ENCODE measurements at places on chromosomes 7 and 10.

DNA sequence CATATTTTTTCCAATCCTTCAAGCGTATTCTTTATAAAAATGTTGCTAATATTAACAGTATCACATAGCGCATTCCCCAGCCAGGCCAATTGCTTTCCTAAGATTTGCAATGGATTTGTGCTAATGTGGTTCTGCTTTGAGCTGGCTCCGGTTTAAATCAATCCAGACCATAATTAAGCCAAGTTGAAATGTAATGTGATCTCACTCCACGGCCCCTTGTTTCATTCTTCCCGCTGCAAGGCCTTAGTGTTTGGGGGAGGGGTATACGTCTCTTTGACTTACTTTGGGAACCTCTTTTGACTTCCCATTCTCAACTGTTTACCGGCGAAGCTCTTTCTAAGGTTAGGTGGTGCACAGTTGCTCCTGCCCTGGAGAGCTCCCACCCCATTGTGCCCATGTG, 86.4 kb downstream of the PRPF18 start:
- no peak for DNase-seq

DNA sequence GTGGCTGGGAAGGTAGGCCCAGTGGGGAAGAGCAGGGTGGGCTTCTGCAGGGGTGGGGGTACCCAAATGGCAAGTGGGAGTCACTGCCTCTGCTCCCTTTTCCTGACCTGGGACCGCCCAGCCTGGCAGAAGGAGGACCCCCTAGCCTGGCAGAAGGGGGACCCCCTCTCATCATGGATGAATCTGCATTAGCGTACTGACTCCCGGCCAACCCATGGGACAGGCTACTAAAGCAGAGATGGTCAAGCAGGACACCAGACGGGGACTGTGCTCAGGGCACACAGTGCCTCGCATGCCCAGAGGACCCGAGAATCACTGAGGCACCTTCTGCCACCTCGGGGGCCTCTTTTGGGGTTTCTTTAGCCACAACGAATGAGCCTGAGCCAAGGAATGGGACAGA, 577.5 kb downstream of the GLRX3 start:
- DNase-seq = no peak

DNA sequence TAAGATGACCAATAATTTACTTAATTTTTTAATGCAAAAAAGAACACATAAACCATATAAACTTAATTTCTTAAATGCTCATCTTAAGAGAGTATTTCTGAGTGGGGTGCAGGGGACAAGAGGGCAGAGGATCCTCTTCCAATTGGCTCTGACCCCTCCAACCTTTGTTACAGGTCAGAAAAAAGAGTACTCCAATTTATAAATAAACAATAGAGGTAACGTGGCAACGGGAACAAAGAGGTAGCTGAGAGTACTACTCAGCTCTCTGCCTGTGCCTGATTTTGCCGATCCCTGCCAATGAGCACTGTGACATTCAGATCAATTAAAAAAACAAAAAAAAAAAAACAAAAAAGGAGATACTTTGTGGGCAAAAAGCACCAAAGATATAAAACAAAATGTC, 307.9 kb downstream of the PARD3 start:
- DNase-seq = no peak

- DNase-seq = no peak
Observed at GRCh38 chr10:91048380-91048779, 127.5 kb upstream of the ANKRD1 start.

DNA sequence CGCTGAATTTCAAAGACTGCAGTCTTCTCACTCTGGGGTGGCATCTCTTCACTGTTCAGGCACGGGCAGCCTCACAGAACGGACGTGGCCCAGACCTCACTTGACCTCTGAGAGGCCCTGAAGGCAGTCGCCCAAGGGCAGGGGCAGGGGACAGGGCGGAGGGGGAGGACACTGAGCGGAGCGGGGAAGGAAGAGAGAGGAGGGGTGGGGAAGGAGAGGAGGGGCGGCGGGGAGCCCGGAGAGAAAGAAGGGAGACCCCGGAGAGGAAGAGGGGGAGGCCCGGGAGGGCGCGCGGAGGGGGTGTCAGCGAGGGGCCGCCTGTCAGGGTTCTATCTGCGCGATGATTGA, 58.7 kb upstream of the COMTD1 start:
- DNase-seq = no peak

DNA sequence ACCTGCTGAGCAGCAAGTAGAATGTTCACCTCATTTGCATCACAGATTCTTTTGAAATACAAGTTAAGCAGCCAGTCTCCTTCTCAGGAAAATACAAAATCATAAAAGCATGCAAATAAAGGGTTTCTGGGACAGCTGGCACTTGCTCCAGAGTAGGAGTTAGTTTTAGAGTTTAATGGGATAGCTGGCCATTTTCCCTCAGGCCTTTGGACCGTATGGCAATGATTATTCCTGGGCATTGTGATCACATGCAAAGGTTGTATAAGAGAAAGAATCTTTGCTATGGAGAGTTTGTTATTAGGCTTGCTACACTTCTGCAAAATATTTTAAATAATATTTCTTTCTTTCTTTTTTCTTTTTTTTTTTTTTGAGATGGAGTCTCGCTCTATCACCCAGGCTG, 240.8 kb downstream of the CDK14 start:
- no peak for DNase-seq

Measured in stimulated activated naive B cell treated with anti-CD40 and anti-IgM and Interleukin-4, amounts not matched to agents 10 μg/mL and 1 μg/mL and 100 μg/mL, for 72 hours (primary cell).